ENCODE measurements at places on chromosomes 4 and X. TPM values are rescaled to one million over a fixed set of nuclear protein-coding genes. Genes with fewer than 3 reads are reported as not detected.

SPRY1 gene
- total RNA-seq: 50.9 TPM

SPANXN2 gene
- total RNA-seq: not detected

CXXC4 gene
- total RNA-seq: 2.5 TPM

BMX gene
- 1.8 TPM for total RNA-seq

GK2 gene
- total RNA-seq: not detected

GASK1B gene
- 90.6 TPM for total RNA-seq

RASSF6 gene
- not detected for total RNA-seq

DKC1 gene
- 22.4 TPM for total RNA-seq

CENPE gene
- total RNA-seq: 0.70 TPM

RHOH gene
- total RNA-seq: 0.78 TPM

CASK gene
- 18.8 TPM for total RNA-seq

SLC25A31 gene
- total RNA-seq: not detected

CRMP1 gene
- 1.9 TPM for total RNA-seq

CHM gene
- total RNA-seq: 11.2 TPM

ZCCHC12 gene
- total RNA-seq: 0.30 TPM

TLR6 gene
- total RNA-seq: 1.2 TPM

FHIP1A gene
- total RNA-seq: 19.5 TPM

STK32B gene
- total RNA-seq: 0.22 TPM

PRDM5 gene
- total RNA-seq: 24.3 TPM

FAM13A gene
- total RNA-seq: 6.6 TPM

PF4V1 gene
- not detected for total RNA-seq

F8A3 gene
- 0.19 TPM for total RNA-seq

MAGEA12 gene
- not detected for total RNA-seq

TREX2 gene
- total RNA-seq: 0.19 TPM

EXOC1L gene
- total RNA-seq: not detected

DTHD1 gene
- 0.08 TPM for total RNA-seq

MAP9 gene
- 9.3 TPM for total RNA-seq

NDP gene
- 0.86 TPM for total RNA-seq

GAGE12J gene
- not detected for total RNA-seq

LONRF3 gene
- 1.5 TPM for total RNA-seq

CT83 gene
- total RNA-seq: not detected

ESX1 gene
- not detected for total RNA-seq

CPZ gene
- total RNA-seq: 0.30 TPM

ADRA2C gene
- total RNA-seq: 5.4 TPM

NEUROG2 gene
- total RNA-seq: not detected

THAP9 gene
- 6.0 TPM for total RNA-seq

SMR3A gene
- total RNA-seq: not detected

DGKK gene
- not detected for total RNA-seq

RNF128 gene
- 0.32 TPM for total RNA-seq

TSPAN6 gene
- total RNA-seq: 3.0 TPM

ETNPPL gene
- total RNA-seq: 0.75 TPM

MPP1 gene
- total RNA-seq: 30.0 TPM

HTN3 gene
- not detected for total RNA-seq

TSPAN7 gene
- total RNA-seq: 13.0 TPM

GATA1 gene
- total RNA-seq: not detected

FOXP3 gene
- 0.11 TPM for total RNA-seq

RHOXF2 gene
- total RNA-seq: not detected

KIF4A gene
- total RNA-seq: 0.38 TPM

RNF212 gene
- 1.4 TPM for total RNA-seq

SERTM2 gene
- total RNA-seq: 0.08 TPM

CLDN2 gene
- not detected for total RNA-seq

HTN1 gene
- not detected for total RNA-seq

MSANTD1 gene
- total RNA-seq: 1.1 TPM

BCORL1 gene
- total RNA-seq: 9.8 TPM

TMPRSS11A gene
- total RNA-seq: not detected

SUPT20HL2 gene
- total RNA-seq: not detected

SSX4B gene
- total RNA-seq: not detected

Measured in cardiac septum (tissue), 1 donor.